ENCODE measurements at places on chromosomes 6 and 20. TPM values are rescaled to one million over a fixed set of nuclear protein-coding genes. Genes with fewer than 3 reads are reported as not detected.

Gene PRR18
- 0.70 TPM for total RNA-seq

Gene NT5E
- total RNA-seq, result 43.1 TPM

Gene MOG
- not detected for total RNA-seq

Gene CST4
- total RNA-seq, result not detected

Gene TRMT11
- 15.4 TPM for total RNA-seq

Gene MUC22
- total RNA-seq, result not detected

Gene ZNF311
- 0.52 TPM for total RNA-seq

Gene APOBEC2
- total RNA-seq, result not detected

Gene DNAJC5
- total RNA-seq, result 44.2 TPM

Measured in chondrocyte (in vitro differentiated cells).